DMS153 (cell line): ENCODE measurements at places on chromosomes 4 and X.

- no peak for DNase-seq
These were observed 57.5 kb downstream of the DCTD start for GRCh38 chr4:182859730-182860129.

DNA sequence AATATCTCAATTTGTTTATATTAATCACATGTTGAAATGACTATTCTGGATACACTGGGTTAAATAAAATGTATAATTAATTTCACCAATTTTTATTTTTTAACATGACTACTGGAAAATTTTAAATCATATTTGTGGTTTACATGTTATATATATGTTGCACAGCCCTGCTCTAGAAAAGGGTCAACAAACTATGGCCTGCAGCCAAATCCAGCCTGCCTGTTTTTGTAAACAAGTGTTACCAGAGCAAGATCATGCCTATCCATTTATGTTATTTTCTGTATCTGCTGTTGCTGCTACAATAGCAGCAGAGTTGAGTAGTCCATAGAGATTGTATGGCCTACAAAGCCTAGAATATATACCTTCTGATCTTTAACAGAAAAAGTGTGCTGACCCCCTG, 1.2 kb downstream of the TCEANC start:
- no peak for DNase-seq

DNA sequence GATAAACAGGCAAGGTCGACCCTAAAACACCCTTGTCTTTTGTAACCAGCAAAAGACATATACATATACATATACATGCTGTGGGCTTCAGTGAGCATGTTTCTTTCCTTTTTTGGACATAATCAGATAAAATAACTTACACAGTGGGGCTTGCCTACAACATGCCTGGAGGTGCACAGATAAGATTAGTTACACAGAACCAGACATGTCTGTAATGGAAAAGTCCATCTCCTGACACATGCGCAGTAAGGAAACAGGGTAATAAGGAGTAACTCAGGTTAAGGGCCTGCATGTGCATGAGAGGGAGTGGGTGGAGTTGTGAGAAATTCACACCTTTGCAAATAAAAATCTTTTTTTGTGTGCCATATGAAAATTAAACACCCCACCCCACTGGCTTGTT, 3.4 kb downstream of the UGT2A1 start:
- no peak for DNase-seq

DNA sequence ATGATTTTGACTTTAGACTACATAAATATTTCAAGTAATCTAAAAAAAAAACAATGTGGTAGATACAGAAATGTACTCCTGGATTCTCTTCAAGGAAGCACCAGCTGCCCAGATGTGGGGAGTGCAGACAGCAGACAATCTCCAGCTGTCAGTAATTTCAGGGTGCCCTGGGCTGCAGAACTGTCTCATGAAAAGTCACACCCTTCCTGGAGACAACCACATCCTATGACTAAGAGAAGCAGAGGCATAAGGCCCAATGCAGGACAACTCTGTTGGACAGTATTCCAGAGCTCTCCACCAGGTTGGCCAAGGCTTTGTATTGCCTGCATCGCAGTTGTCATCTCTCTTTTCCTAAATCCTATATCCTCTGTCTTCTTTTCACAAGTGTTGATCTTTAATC, 34.4 kb upstream of the BLTP1 start:
- DNase-seq, result no peak

DNA sequence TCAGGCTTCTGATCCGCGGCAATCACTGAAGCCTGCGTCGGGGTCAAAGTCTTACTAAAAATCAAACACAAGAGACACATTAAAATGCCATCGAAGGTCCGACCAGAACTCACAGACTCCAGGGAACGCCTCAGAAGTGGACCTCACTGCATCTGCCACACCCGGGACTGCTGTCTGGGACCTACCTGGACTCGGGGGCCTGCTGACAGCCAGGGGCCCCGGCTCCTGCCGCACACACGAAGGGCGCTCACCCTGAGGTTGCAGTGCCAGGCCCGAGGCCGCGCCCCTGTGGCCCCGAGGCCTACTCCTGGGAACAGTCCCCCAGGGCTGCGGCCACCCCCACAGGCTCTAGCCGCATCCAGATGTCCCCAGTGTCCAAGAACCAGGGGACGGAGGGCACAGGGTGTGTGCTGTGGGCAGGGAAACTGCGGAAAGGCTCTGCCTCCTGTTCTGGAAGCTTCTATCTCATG, 7.4 kb downstream of the CTBP1 start:
- DNase-seq, result no peak

GRCh38 chr4:36254371-36254770, 10.1 kb upstream of the ARAP2 start:
- no peak for DNase-seq

DNA sequence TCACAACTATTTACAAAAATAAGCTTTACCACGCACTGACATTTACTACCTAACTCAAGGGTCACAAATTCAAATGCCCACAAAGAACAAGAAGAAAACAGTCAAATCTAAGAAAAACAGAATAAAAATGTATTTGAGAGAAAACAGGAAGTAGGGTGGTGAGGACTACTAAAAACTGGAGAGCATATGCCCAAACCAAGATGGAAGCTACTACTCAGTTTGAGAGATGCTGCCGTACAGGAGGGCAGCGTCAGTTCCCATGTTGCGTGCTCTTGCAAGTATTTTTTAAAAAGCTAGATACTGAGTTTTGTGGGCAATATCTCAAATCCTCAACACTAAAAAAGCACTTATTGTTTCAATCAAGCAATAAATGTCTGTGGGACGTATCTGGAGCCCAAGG, 16.2 kb downstream of the HNRNPD start:
- DNase-seq, result no peak

- no peak for DNase-seq
These were observed 22.8 kb downstream of the RAB28 start for GRCh38 chr4:13461191-13461905.

DNA sequence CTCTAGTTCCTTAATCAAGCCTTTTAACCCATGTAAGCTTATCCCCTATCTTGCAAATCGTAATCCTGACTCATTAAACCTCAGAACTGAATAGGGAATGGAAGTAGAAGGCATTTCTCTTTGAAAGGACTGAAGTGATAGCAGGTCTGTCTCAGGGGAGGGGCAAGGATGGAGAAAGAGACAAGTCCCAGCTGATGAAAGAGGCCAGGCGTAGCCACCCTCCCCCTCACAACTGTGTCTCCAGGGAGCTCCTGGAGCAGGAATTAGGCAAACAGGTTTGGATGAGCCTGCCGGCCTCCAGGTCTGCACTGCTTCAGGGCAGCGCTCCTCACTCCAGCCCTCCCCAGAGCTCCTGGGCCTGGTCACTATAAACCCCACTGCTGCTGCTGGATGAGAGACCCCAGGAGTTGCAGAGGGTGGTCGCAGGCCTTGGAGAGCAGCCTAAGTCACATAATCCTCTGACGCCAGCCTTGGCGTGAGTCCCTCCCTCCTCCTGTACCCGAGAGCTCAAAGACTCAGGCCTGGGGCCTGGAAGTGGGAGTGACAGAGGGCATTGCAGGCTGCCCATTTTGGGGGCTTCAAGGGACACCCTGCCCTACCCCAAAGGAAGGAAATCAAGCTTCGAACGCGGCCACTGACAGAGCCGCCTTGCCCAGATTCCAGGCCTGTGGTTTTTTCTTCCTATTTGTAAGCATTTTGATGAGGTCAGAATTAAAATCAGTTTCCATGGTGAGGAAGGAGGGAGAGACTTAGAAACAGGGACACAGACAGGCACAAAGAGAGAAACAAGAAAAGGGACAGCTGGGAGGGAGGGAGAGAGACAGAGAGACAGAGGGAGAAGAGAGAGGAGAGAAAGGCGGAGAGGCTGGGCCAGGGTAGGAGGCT, 21.2 kb upstream of the MSX1 start:
- no peak for DNase-seq

DNA sequence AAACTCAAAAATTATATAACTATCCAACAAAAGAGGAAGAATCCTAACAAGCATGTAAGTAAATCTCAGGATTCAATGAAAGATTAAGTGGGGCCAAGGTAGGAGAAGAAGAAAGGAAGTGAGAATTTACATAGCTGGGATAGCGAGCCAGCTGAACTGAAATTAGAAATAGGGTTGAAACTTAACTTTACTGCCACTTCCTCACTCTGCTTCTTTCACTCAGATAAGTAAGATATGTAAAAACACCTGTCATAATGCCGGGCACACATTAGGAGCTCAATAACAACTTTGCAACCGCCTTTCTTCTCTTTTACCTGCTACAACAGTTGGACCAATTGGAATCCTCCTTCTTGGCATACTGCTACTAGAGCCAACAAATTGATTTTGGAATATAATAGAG, 129.4 kb downstream of the CNKSR2 start:
- no peak for DNase-seq

GRCh38 chrX:13955095-13955647, 74.5 kb downstream of the GEMIN8 start:
- no peak for DNase-seq

GRCh38 chrX:87634361-87634760, 116.8 kb downstream of the KLHL4 start:
- DNase-seq, result no peak

DNA sequence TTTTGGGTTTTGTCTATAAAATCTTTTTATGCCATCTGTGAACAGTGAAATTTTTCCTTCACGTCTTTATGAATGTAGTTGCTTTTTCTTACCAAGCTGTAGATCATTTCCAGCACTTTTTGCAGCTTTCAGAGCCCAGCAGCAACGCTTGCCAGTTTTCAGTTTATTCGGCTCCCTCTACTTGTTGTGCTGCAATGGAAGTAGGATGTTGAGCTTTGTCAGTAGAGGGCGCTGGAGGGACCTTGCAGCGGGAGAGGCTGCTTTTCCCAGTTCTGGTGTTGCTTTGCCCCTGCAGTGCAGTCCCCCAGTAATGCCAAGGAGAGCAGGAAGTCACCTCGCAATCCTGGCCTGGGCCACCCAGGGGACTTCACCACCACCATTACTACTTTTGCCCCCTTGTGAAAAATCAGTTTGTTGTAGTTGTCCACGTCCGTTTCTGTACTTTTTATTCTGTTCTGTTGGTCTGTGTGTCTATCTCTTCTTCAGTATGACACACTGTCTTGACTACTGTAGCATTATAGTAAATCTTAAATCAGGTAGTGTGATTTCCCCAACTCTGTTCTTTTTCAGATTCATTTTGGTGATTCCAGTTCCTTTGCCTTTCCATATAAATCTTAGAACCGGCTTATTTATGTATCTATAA, 21.8 kb downstream of the CMC4 start:
- DNase-seq, result peak; percentile 1

- DNase-seq, result no peak
These were observed 167.6 kb downstream of the ARHGAP10 start for GRCh38 chr4:147899512-147899911.

GRCh38 chrX:1941321-1941720, 326.5 kb downstream of the ASMT start:
- DNase-seq, result no peak

DNA sequence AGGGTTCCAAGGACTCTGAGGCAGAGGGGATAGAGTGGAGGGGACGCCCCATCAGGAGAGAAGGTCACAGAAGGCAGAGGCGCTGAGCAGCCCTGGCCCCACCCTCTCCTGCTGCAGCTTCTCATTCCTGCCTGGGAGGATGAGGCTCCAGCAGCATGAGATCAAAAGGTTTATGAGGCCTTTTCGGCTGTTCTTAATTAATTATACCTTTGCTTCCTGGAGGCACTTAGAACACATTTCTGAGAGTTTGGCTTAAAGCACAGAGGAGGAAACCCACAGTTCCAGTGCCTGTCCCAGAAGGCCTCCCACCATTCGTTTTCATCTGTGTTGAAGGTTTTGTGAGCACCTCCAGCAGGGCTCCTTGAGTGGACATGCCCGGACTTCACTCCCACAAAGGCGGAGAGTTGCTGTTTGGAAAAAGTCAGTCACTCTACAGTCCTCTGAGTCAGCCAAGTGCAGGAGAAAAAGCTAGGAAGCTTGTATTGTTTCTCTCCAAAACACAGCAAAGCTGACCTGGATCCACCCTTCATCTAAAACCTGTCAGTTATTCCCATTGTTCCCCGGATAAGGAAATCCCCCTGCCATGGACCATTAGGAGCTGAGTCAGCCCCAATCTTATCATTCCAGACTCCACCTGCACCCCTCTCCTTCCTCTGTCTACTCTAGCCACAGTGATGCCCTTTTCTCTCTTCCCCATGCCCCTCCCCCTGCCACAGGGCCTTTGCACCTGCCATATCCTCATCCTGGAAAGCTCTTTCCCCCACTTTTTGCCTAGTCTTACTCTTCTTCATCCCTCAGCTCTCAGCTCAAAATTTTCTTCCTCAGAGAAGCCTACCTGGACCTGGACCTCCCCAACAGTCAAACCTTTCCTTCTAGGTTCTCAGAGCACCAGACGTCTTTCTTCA, 276.8 kb downstream of the FBXW7 start:
- DNase-seq, result peak; percentile 44

GRCh38 chr4:130043732-130044160, 947.8 kb downstream of the C4orf33 start:
- DNase-seq, result no peak

DNA sequence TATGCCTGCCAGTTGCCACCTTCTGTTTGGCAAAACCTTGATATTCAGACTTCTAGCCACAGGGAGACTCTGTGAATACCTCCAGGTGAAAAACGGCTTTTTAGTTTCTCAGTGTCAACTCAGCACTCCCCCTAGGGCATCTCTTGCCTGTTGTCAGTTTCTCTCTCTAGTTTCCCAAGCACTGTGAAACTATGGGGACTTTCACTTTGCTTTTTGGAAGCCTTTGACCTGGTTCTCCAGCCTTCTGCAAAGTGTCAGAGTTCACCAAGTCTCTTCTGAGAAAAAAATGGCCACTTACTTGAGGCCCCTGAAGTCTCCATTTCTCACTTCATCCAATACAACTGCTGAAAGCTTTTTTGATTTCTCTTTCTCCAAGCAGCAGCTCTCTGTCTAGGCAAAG, 521.5 kb downstream of the INPP4B start:
- DNase-seq, result no peak

DNA sequence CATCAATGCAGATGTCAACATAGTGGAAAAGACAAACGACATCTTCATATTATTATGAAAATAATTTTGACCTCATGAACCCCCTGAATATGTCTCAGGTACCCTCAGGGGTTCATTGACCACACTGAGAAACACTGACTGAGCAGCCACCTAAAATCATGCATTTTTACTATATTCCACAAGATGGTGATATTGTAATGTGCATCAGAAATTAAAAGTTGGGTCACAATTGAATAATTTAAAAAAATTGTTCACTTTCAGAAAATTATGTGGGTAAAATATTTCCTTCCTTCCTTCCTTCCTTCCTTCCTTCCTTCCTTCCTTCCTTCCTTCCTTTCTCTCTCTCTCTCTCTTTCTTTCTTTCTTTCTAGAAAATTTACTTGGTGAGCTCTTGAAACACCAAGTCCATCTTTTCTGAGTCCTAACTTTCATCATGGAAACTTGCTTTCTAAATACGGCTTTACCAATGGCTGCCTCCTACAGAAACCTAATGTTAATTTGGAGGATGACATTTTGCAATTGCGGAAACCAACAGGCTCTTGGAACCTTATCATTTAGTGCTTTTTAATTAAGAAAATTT, 103.6 kb downstream of the RTL3 start:
- no peak for DNase-seq

DNA sequence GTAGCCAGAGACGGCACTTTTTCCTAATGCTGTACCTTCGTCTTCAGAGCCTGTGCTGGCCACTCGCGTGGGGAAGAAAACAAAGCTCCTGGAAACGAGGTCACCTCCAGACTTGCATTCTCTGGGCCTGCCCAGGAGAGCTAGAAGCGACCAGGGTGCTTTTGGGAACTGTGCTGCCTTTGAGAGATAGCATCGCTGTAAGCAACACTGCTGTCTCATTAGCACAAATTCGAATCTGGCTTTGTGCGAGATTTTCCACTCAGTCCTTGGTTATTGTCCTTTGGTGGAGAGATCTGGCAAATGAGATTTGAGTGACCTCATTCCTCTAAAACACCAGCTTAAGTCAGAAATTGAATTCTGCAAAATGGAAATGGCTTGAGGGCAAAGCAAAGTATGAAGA, 66.1 kb upstream of the TLR3 start:
- DNase-seq, result no peak

GRCh38 chr4:74206088-74206825, 48.3 kb downstream of the MTHFD2L start:
- no peak for DNase-seq
